ENCODE measurements at places on chromosomes 7 and 10.

DNA sequence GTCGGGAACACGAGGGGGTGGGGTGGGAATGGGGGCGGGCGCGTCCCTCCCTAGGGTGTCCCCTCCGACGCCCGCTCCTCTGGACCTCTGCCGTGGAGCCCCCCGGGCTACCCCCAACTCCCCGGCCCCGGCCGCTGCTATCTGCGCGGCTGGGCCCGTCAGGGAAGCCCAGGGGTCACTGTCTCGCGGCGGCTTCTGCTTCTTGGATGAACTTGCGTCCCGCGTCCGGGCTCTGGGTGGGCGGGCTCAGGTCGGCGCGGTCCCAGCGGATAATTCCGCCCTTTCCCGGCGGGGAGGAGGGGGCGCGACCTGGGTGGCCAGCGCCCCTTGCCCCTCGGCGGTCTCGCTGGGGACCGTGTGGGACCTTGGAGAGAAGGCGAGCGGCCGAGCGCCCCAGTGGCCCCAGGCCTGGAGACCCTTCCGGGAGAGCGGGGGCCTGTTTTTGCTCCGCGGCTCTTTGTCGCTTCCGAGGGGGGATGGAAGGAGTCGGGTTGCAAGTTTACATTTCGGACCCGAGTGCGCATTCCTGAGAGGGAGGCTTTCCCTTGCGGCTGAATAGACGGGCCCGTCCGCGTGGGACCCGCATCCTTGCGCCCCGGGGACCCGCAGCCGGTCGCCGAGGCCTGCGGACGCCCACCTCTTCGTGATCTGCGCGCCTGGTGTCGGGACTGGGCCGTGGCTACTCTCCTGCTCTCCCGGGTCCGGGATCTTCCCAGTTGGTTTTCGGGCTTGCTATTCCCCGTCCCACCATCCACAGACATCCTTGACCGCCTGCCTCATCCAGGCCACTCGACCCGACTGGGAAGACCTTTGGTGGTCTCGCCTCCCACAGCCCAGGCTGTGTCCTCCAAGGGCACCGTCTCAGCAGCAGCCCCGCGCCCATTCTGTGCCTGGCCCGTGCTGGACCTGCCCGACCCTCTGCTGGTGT lies 812 bp downstream of the DOCK1 start:
- DNase-seq: no peak

DNA sequence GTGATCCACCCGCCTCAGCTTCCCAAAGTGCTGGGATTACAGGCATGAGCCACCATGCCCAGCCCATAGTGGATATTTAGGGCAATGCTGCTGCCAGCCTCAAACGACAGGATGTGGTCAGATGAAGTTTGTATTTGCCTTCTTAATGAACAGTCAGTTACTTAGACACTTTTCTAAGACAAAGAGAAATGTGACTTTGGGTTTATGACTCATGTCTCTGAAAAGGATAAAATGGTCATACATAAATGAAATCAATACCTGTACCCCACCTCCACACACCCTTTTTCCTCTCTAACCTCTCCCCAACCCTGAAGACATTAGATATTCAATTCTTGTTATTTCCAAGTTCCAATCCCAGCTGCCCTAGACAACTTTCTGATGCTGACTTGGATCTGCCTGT lies 109.3 kb upstream of the INSIG1 start:
- no peak for DNase-seq

- no peak for DNase-seq
These were observed 142.0 kb upstream of the PRKCQ start for GRCh38 chr10:6721964-6722615.

- DNase-seq: no peak
These were observed 20.3 kb upstream of the HECTD2 start for GRCh38 chr10:91389636-91390512.

- DNase-seq: no peak
These were observed 4.9 kb upstream of the GRID2IP start for GRCh38 chr7:6556196-6556595.

GRCh38 chr10:97583476-97583875 lies 713 bp upstream of the HOGA1 start:
- DNase-seq: no peak

GRCh38 chr10:97718659-97719142 lies 5.2 kb downstream of the MARVELD1 start:
- no peak for DNase-seq

DNA sequence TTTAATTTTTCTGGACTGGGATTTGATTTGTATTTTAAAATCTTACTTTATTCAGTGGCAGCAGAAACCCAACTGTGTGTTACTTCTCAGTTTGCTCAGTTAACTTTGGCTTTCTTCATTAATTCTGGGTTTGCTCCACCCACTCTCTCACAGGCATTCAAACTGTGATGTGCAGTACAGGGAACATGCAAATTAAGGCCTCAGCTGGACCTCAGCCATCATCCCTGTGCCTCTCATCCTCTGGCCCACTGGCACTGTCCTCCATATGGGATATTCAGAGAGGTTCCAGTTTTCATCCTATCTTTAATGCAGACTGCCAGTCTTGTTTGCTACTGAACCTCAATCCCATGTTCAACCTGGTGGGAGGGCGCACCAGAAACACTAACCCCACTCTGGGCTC lies 743.4 kb upstream of the IGFBP3 start:
- DNase-seq: no peak

GRCh38 chr7:7671361-7671760 lies 30.8 kb downstream of the UMAD1 start:
- DNase-seq: no peak

DNA sequence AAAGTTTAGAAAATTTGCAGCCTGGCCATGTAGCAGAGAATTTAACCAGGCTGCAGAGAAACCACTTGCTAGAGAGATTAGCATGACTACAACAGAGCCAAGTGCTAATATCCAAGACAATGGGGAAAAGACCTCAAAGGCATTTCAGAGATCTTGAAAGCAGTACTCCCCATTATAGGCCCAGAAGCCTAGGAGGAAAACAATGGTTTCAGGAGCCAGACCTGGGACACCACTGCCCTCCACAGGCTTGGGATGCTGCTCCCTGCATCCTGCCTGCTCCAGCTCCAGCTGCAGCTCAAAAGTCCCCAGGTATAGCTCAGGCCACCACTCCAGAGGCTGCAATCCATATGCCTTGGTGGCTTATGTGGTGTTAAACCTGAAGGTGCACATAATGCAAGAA lies 101.5 kb upstream of the TMEM72 start:
- DNase-seq: no peak

DNA sequence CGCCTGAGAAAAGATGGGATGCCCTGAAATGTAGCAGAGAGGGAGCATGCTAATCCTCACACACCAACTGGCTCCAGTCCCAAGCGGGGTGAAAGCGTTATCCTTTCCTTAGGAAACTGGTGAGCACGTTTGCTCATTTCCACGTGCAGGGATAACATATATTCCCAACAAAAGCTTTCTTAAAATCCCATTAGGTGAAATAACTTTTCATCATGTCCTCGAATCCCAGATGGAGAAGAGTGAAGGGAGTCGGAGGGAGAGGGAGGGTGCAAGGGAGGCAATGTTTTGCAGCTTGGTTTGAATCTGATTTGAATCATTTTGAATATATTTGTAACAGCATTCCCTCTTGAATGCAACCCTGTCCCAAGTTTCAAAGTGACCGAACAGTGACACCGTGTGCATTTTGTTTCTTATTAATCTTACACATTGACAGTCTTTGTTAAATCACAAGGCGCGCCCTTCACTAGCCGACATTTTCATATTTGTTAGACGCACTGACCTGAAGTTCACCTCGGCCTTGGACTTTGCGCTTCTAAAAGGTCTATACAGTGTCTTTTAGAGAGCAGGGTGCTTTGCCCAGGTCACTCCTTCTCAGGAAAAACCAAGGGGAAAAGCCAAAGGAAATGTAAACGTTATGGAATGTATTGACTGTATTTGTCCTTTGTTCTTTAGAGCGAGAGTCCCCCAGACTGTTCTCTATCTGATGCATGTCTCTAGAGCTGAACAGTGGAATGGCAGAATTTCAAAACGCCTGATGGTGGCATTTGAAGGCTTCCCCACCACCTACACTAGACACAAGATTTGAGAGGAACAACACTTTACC lies 3.1 kb upstream of the HOXA4 start:
- no peak for DNase-seq

GRCh38 chr10:43079856-43080255 lies 3.0 kb downstream of the RET start:
- DNase-seq: no peak

- no peak for DNase-seq
These were observed 80.1 kb upstream of the MKRN1 start for GRCh38 chr7:140559410-140559809.

DNA sequence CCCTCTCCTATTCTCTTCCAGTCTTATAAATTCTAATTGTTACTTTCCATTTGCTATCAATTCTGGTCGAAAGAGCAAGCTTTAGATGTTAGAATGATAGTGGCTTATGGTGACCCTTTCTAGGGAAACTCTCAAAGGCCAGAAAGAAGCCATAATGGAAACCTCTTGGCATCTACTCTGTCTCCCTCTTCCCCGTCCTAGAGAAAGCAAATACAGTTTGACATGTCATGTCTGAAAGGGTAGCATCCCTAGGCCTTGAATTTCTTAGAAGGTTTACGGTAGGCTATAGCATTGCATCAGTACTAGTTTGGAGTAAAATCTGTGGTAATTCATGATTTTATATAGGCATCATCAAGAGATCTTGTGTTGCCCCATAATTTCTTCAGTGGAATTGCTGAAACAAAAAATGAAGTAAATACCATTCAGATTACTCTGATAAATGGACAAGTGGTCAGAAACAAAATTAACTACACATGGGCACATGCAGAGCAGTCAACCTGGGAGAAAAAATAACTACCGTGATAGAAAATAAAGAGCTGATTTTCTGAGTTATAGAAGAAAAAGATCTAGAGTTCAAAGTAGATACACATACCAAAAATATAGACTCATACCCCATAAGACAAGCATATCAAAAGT lies 4.4 kb downstream of the PRKAR2B start:
- DNase-seq: no peak

DNA sequence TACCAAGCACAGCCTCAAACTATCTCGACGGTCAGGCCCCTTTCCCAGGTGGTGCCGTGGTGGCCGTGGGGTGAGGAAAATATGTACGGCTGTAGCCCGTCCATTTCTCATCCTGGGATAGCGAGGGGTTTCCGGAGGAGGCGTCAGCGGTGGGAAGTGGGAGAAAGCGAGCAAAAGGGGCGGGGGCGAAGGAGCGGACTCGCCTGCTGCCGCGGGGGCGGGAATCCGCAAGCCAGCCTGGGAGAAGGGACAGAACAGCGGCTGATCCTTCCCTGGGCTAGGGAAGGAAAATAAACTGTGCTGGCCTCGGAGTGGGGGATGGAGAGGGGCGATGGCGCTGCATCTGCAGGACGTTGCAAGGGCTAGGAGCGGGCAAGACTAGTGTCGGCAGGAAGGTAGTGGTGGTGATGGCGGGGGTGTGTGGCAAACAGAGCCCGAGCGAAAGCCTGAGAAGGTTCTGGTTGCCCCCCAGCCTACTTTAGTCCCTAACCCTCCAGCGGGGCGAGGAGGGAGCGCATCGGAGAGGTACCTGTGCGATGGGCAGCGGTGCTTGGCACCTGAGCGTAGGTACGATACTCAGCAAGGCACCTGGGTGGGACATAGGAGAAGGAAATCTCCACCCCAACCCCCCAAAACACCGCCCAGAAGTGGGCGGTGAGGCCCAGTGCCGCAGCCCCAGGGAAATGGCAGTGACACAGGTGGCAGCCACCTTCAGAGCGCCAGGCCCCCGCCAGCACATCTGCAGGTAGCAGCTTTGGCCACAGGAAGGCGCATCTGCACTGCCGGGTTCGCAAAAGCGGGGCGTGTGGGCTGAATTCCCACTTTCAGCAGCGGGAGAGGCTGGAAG lies 49.9 kb upstream of the STEAP1B start:
- no peak for DNase-seq

DNA sequence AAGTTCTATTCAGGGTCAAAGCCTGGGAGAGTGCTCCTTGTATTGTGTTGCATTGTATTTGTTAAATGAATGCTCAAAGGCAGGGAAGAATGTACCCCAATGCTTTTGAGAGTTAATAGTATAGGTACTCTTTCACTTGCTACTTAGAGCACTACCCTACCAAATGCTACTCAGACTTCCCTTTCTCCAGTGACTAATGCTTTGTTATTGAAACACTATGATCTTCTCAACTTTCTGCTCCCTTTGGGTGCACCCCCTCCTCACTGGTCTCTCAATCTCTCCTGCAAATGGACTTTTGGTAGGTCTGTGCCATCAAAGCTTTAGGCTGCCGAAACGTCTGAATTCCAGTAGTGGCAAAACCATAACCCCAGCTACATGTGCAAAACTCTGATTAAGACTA lies 177.7 kb upstream of the AHR start:
- DNase-seq: no peak

GRCh38 chr7:105364684-105365083 lies 24.0 kb downstream of the SRPK2 start:
- DNase-seq: no peak

DNA sequence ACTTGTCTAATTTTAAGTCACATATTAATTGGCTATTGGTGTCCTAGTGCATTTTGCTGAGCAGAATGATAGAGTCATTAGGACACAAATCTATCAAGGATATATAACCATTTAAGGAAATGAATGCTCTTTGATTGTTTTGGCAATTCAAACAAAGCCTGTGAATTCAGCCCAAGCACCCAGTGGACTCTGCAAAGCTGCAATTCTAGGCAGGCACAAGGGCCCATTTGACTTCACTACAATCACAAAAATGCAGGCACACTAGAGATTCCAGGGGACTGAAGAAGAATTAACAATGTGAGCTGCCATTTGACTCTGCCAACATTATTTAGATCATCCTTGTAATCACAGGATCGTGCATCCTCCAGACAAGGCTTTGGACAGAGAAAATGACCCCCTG lies 544.2 kb upstream of the PHF14 start:
- DNase-seq: no peak

DNA sequence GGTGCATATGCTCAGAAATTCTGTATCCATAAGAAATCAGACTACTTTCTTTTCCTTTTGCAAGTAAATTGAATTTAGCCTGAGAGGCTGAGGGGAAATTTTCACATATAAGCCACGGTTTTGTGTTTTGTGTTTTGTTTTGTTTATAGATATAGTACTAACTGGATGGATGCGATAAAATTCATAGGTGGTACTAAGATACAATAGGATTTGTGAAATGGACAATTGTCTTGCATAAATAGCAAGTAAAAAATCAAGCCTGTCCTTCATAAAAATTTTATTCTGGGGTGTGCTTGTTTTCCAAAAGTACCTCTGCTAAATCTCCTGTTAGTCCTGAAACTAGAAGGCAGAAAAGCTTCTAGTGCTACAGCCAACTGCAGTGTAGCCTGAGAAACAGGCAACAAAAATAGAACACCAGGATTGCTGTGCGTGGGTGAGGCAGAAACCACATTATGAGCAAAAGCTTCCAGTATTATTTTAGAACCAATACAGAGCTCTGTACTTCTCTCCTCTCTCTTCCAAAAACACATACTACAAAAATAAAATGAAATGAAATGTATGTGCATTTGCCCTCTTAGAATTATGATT lies 634 bp upstream of the HDAC9 start:
- DNase-seq: no peak

DNA sequence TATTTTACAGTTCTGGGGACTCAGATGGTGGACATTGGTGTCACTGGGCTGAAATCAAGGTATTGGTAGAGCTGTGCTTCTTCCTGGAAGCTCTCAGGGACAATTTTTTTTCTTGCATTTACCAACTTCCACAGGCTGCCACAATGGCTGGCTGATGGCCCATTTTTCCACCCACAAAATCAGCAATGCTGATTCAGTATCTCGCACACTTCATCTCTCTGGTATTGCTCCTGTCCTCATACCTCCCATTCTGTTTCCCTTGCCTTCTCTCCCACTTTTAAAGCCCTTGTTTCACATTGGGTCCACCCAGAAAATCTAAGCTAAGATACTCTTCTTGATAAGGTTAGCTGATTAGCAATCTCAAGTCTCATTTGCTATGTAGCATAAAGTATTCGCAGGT lies 530.9 kb upstream of the POM121L12 start:
- DNase-seq: no peak

- no peak for DNase-seq
These were observed 83.0 kb downstream of the ZNF365 start for GRCh38 chr10:62457196-62457595.

Data from activated T-helper 1 cell treated with anti-CD3 and anti-CD28 coated beads, Interleukin-2, amount 50 U/mL, for 16 hours (primary cell).